ENCODE measurements at places on chromosomes 13 and 19. TPM values are rescaled to one million over a fixed set of nuclear protein-coding genes. Genes with fewer than 3 reads are reported as not detected.

- no peak overlapping the region for H3K4me3 ChIP-seq
- H3K27ac ChIP-seq: peak overlapping the region; percentile 88
- H3K4me1 ChIP-seq: peaks cover 70% of the 10 kb centered on the region
- H3K36me3 ChIP-seq: peaks cover 97% of the 10 kb centered on the region
- H3K27me3 ChIP-seq: no peaks in the 10 kb centered on the region
- peak; percentile 86 for DNase-seq
These were observed 28.7 kb downstream of the CAPN12 start for GRCh38 chr19:38715555-38715954.

DNA sequence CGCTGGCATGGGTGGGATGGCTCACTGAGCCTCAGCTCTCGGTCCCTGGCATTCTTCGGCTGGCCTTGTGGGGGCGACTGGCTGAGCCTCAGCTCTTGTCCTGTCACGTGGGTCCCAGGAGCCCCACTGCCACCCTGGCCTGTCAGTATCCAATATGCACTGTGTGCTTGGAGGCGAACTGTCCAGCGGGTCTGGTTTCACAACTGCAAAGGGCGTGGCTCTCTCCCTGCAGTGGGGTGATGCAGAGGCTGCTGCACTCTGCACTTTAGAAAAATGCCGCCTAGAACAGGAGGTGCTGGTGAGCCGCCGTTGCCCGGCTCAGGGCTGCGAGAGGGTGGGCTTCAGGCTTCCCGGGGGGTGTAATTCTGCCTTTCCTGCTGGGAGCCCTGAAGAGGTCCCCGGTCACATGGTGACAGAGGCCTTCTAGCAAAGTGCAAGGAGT lies 17.0 kb upstream of the TMEM255B start:
- DNase-seq: peak; percentile 40
- H3K27me3 ChIP-seq: no peaks in the 10 kb centered on the region
- H3K36me3 ChIP-seq: no peaks in the 10 kb centered on the region
- peaks cover 10% of the 10 kb centered on the region for H3K4me1 ChIP-seq
- H3K4me3 ChIP-seq: no peak overlapping the region

ZNF616 gene
- total RNA-seq: 7.2 TPM

- no peak for DNase-seq
- no peaks in the 10 kb centered on the region for H3K36me3 ChIP-seq
- H3K4me3 ChIP-seq: no peak overlapping the region
- H3K27ac ChIP-seq: no peak overlapping the region
- H3K27me3 ChIP-seq: peaks cover 29% of the 10 kb centered on the region
- peaks cover 7% of the 10 kb centered on the region for H3K4me1 ChIP-seq
These were observed 22.4 kb upstream of the EBI3 start for GRCh38 chr19:4206818-4207484.

ARRDC5 gene
- not detected for total RNA-seq

USHBP1 gene
- total RNA-seq: 7.7 TPM

DNA sequence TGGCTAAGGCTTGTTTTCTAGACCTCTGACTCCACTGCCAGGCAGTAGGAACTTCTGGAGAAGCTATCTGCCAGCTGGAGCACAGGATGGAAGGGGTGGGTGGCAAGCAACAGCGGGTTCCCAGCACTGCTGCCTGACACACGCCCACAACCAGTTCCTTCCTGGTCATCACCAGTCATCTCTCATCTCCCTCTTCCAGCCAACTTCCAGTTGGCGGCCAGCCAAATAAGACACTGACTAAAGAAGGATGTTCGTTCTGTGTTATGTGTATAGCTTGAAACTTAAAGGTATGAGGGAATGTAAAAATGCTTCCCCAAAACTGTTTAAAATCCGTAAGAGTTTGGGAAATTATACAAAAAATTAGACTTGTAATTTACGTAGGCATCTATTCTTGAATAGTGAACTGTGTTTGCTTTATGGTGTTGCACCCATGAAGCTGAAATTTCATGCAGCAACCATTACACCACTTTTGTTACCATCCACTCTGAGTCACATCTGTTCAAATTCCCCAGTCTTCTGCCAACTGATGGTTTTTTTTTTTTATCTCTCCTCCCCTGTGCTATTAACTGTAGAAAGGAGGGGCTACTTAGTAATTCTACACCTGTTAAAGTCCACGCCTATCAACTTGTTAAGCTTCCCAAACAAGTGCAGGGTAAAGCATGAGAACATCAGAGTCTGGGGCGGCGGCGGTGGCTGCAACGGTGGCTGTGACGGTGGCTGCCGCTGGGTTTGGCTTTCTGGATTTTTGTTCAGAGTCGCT lies 86.2 kb upstream of the FRY start:
- H3K4me1 ChIP-seq: peaks cover 4% of the 10 kb centered on the region
- peak overlapping the region; percentile 5 for H3K4me3 ChIP-seq
- peak; percentile 67 for DNase-seq

DNA sequence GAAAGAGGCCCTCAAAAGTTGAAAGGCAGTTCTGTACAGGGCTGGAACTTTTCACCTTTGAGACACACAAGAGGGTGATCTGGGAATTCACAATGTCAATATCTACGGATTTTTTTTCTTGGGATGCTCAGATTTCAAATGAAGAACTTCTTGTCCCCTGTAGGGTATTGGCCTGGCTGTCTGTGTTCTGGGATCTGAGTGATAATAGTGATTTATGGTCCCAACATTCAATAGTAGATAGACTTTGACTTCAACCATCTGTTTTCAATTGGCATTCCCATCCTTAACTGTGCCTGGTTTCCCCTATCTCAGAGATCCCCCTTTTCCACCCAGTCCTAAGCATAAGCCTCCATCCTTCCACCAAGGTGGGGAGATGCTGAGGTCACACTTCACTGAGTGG lies 274.1 kb downstream of the COG6 start:
- no peak overlapping the region for H3K27ac ChIP-seq
- no peaks in the 10 kb centered on the region for H3K27me3 ChIP-seq
- H3K36me3 ChIP-seq: no peaks in the 10 kb centered on the region

GRCh38 chr19:19385896-19386869 lies 19.3 kb upstream of the GATAD2A start:
- peak overlapping the region; percentile 90 for H3K4me3 ChIP-seq
- H3K4me1 ChIP-seq: peaks cover 89% of the 10 kb centered on the region
- no peak for DNase-seq
- peak overlapping the region; percentile 89 for H3K27ac ChIP-seq

Data from stomach (tissue), 19 donors.